CD4-positive, CD25-positive, alpha-beta regulatory T cell (primary cell): ENCODE measurements at places on chromosomes 1 and 21.

DNA sequence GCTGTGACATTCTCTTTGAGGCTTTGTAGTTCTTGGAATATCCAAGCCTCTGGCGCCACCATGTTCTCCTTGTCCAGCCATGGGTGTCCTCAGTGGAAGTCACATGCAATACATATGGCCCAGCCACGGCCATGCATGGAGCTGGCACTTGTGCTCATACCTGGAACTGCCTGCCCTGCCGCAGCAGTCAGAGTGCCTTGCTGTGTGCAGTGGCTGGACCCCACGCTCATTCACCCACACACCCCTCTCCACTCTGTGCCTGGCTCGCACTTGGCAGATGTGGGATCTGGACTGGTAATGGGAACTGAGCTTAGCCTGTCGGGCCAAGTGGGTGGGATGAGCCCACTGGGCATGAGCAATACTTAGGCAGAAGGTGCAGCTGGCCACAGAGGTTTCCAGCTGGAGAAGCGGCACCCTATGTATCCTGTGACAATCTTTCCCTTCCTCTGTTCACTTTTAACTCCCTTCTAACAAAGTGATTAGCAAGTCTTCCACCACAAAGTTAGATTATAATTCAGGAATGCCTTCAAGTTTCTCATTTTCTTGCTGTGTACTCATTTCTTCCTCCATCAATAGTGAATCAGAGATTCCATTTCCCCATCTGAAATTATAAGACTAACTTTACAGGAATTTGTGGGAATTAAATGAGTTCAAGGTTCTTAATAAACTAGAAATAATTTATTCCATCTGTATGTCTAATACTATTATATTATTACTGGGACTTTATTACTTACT lies 351.6 kb upstream of the NCAM2 start:
- DNase-seq = no peak

DNA sequence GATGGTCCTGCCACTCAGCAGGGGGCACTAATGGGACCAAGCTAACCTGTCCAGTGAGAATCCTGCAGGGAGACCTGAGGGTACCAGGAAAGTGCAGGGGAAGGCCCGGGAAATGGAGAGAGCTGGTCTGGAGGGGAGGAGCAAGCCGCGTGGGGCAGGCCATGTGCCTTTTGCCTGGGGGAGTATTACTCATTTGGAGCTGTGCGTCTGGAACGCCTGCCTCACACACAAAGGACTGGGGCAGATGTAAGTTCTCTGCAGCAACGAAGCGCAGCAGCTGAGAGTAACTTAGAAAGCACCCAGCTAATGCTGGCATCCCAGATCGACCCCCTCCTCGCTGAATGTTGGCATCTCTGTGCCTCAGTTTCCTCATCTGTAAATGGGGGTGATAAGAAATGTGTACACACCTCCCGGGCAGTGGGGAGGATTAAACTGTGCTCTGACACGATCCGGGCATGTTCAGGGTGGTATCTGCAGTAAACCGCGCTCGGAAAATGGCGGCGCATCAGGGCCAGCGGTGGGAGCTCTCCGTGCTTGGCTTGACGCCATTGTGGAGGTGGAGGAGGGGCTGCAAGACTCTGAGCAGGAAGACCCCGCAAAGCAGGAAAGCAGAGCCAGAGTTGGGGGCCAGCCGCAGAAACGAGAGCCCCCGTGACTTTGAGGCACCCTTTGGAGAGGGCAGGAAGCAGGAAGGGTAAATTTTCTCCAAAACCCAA lies 212.5 kb downstream of the NPHP4 start:
- no peak for DNase-seq

DNA sequence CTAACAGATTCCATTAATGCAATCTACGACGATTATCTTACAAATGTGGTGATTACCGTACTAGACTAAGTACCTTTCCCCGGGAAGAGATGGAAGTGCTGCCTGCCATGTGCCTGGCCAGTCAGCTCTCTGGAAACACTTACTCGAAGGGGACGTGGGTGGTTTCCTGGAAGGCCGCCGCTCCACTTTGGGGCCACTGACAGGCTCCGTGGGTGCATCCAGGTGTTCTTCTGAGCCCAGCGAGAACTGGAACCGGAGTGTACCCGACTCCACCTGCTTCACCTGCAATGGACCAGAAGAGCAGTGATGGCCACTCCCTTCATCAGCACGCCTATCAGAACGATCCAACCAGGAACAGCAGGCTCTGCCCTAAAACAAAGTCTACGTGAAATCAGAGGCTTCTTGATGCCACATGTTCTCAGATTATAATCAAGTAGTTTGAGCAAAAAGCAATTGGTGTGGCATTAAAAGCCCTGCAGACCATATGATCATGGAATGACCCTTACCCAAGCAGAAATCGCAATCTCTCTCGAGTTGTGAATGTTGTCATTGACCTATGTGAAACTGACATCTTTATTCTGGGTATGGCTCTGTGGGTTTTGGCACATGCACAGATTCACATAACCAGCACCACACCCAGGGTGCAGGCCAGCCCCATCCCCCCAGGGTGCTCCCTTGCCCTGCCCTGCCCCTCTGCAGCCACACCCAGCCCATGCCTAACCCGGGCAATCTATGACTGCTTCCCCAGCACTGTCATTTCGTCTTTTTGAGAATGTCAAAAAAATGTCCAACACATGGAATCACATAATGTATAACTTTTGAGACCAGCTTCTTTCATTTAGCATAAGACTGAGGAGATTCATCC lies 64.5 kb downstream of the NPHP4 start:
- no peak for DNase-seq

GRCh38 chr1:229880271-229881170 lies 186.5 kb upstream of the GALNT2 start:
- DNase-seq = no peak

DNA sequence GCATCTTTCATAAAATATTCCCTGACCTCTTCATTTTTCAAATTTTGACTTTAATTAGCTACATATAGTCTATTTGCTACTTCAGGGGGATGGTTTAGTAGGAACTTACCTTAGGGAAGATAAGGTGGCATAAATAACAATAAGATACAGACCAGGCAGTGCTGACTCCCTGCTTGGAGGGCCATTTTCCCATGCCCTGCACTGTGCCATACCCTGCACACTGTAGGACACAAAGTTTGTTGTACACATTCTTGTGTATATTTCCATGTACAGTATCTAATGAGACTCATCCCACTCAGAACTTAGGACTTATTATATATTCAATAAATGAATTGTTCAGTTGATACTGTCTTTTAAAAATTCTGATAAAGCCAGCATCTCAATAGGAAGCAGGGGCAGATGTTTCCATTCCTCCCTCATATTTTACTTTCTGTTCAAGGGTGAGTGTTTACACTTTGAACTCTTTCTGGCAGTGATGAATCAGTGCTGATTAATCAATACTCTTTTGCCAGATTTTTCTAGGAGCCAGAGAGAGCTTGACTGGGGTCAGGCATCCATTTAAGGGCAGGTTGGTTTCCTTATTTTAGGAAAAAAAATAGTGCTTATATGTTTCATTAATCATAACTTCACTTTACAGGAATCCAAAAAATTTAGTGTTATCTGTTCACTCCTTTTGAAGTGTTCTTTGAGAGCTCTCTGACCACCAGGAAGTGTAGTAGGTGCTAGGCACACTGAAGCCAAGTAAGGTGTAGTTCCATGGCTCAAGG lies 30.6 kb downstream of the MPZL1 start:
- no peak for DNase-seq

- DNase-seq = no peak
Observed at GRCh38 chr1:30880678-30881318, 27.8 kb downstream of the SDC3 start.

DNA sequence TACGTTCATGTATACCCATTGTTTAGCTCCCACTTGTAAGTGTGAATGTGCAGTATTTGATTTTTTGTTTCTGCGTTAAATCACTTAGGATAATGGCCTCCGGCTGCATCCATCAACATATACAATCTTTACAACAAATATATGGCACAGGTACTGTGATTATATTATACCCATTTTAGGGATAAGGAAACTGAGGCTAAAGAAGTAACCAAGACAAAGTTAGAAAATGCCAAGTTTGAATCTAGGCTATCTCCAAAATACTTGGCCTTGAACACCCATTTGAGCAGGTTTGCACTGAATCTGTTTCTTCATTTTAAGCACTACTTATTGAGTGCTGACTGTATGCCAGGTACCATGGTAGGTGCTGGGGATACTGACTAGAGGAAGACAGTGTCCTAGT lies 149.6 kb downstream of the PBX1 start:
- no peak for DNase-seq

DNA sequence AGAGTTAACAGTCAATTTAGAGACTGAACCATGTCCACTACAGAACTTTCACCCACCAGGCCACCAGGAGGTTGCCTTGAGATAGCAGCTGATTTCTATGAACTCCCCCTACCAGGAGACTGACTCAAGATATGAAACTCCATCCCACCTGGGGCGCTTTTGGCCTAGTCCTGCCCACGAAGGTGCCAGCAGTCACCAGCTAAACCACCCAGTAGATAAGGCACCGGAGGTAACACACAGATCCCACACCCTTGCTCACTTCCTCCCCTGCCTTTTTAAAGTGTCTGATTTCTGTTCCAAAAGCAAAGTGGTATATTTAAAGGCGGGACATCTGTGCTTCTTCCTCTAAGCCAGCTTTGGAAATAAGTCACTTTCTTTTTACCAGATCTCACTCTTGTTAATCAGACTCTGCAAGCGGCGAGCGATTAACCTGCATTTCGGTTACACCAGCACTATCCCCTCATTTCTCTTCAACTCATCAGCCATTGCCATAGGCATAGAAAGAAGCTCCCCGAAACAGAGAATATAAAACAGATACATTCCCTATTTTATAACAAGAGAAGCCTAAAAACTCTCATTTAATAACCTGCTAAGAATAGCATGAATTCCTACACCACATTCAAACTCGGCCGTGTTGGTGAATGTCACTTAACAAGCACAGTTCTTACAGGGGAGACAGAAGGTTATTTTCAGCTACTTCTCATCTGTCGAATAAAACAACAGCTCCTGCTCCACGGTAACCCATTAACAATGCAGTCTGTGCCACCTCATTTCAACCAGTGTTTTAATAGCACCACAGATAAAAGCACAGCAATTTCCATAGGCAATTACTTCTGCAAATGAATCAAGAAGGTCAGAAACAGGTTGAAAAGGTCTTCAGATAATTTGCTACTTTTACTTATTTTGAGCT lies 318.1 kb downstream of the KCNH1 start:
- DNase-seq = no peak

DNA sequence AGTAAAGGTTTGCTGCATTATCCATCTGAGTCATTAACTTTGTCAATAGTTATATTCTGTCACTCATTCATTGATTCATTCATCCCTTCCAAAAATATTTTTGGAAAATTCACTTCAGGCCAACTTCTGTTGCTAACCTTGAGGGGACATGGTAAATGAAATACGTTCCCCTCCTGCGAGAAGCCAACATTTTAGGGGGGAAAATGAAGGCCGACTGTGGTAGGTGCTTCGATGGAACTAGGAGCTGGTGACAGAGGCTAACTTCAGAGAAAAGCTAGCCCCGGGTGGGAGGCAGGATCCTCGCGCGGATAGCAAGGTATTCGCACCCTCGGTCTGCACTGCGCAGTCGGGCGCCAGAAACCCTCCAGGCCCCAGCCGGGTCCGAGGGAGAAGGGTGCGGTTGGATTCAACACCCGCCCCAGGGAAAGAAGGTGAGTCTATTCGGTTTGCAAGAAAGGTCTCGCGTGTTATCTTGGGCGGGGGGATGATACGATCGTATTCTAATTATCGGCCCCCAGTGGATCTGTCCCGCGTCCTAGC lies 646 bp upstream of the RRP15 start:
- no peak for DNase-seq

GRCh38 chr1:41894808-41895483 lies 23.8 kb downstream of the HIVEP3 start:
- DNase-seq = no peak

DNA sequence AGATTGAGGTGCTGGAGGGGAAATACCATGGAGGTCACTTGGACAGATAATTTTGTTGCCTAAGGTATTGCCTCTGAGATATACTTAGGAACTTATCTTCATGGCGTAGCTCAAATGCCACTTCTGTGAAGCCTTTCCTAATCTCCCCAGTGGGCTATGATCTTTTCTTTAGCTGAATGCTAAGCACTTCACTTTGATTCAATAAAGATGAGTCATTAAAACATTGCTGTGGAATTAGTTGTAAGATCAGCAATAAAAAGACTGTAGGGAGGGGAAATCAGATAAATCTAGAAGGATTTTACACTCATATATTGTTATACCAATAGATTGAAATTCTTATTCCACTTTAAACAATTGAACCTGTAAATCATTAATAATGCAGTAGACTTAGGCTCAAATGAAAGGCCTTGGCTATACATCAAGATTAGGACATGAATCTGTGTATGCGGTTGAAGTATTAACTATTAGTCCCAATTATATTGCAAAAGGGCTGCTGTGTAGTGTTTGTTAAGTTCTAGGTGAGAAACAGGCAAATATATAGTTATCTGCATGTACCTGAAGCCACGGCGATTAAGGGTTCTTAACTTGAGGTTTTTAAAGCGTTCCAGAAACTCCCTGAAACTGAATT lies 19.2 kb upstream of the MAGOH start:
- no peak for DNase-seq

DNA sequence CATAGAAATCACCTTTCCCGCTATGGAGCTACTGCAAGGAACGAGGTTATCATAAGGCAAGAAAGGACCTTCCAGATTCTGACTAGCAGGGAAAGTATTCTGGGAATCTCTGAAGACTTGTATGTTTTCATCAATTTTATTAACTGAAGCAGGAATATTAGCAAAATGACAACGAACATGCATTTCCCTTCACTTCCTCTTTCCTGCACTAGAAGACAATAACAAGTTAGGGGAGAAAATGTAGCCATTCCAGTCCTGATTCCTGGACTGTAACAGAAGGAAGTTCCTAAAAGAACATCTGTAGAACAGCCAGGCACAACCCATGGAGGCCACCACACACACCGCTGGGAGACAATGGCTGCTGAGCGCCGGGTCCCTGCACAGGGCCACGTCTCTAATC lies 106.8 kb downstream of the RAVER2 start:
- DNase-seq = no peak

DNA sequence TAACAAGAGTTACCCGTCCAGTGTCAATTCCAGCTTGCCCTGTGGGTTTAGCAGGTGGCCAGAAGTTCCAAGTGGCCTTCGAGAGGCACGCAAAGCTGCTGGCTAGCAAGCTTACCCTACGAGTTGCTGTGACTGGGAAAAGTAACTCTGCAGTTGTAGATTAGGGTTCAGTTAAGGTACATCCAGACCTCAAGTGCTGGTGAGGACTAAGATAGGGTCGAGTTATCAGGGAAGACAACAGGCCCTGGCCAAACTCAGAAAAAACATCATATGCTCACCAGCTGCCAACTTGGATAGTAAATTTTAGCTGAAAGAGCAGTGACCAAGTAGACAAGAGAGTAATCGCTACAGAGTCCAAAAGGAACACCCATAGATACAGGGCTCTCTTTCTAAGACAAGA lies 27.7 kb upstream of the LRRC7 start:
- DNase-seq = no peak

- DNase-seq = no peak
Observed at GRCh38 chr1:232142403-232143314, 487.3 kb downstream of the SIPA1L2 start.

DNA sequence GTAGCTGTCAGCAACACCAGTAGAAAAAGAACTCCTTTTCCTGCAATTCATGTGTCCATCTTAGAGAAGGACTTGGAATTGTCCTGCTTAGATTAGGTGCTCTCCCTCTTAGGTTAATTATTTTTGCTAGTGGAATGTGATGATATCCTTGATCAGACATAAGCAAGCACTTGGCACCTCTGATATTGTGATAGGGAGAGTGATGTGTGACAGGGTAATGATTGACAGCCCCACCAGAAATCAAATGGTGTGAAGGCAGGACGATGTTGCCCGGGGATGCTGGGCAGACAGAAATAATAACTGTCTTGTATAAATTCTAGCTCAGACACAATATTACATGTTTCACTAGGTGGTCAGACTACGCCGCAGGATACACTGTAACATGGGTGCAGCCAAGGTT lies 4.4 kb downstream of the TYW3 start:
- no peak for DNase-seq
